Activated CD8-positive, alpha-beta T cell treated with anti-CD3 and anti-CD28 coated beads, Interleukin-2, amount 10 ng/mL, durations not matched to agents 7 days and 5 days (primary cell): ENCODE measurements at places on chromosomes 16 and 17. TPM values are rescaled to one million over a fixed set of nuclear protein-coding genes. Genes with fewer than 3 reads are reported as not detected.
A peak's percentile ranks its signal among the peaks of the same experiment; 100 is the strongest.

The CRYBA1 gene
- total RNA-seq: not detected

The ASIC2 gene
- total RNA-seq: not detected

The ZNF750 gene
- total RNA-seq: not detected

The RCVRN gene
- total RNA-seq: not detected

GRCh38 chr17:55605705-55606487 lies 94.6 kb upstream of the SMIM36 start:
- H3K4me1 ChIP-seq: peaks cover 2% of the 10 kb centered on the region
- no peak overlapping the region for H3K4me3 ChIP-seq
- H3K36me3 ChIP-seq: no peaks in the 10 kb centered on the region
- DNase-seq: no peak

GRCh38 chr16:84933774-84934631 lies 77.3 kb downstream of the ZDHHC7 start:
- no peak overlapping the region for H3K4me3 ChIP-seq
- H3K27me3 ChIP-seq: no peaks in the 10 kb centered on the region
- no peak overlapping the region for H3K27ac ChIP-seq

- H3K36me3 ChIP-seq: no peaks in the 10 kb centered on the region
- no peaks in the 10 kb centered on the region for H3K4me1 ChIP-seq
- H3K27me3 ChIP-seq: no peaks in the 10 kb centered on the region
- no peak for DNase-seq
- H3K4me3 ChIP-seq: no peak overlapping the region
Measured at GRCh38 chr16:9362050-9362449, 270.6 kb downstream of the HAPSTR1 start.

GRCh38 chr17:78991017-78991738 lies 11.5 kb upstream of the LGALS3BP start:
- no peak for DNase-seq
- no peak overlapping the region for H3K4me3 ChIP-seq
- H3K36me3 ChIP-seq: peaks cover 52% of the 10 kb centered on the region
- H3K27ac ChIP-seq: no peak overlapping the region
- H3K4me1 ChIP-seq: peaks cover 14% of the 10 kb centered on the region

GRCh38 chr17:51299859-51300258 lies 39.5 kb downstream of the UTP18 start:
- DNase-seq: no peak
- H3K27ac ChIP-seq: no peak overlapping the region
- no peak overlapping the region for H3K4me3 ChIP-seq

DNA sequence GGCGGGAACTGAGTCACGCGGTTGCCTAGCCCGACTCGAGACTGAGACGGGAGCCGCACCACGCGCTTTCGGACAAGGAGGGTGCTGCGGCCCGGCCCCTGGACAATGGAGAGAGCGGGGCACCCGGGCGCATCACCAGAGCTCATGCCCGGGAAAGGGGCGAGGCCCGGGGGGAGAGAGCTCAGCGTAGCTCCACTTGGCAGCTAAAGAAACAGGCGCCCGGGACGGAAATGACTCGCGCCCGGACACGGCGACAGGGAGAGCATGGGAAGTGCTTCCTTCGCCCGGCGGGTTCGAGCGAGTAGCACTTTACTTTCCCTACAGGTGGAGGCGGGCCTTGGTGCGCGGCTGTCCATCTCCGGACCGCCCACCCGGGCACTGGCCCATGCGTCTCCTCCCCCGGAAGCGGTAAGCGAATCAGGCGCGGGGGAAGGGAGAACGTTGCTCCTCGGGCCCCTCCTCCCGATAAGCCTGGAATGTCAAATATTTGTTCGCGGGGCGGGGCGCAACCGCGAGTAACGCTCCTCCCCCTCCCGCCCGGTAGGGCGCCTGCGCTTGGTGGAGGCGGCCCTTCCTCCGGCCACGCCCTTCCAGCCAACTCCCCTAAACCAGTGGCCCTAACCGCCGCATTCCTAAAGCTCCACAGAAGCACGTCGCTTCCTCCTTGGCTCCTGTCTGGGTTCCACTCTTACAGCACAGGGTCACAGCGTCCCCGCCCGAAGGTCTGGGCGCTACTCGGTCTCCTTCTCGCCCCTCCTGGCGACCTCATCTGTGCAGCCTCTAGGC lies 1.5 kb upstream of the ESRP2 start:
- peaks cover 2% of the 10 kb centered on the region for H3K36me3 ChIP-seq
- DNase-seq: peak; percentile 92
- H3K27me3 ChIP-seq: no peaks in the 10 kb centered on the region
- H3K4me1 ChIP-seq: peaks cover 44% of the 10 kb centered on the region
- peak overlapping the region; percentile 93 for H3K27ac ChIP-seq

DNA sequence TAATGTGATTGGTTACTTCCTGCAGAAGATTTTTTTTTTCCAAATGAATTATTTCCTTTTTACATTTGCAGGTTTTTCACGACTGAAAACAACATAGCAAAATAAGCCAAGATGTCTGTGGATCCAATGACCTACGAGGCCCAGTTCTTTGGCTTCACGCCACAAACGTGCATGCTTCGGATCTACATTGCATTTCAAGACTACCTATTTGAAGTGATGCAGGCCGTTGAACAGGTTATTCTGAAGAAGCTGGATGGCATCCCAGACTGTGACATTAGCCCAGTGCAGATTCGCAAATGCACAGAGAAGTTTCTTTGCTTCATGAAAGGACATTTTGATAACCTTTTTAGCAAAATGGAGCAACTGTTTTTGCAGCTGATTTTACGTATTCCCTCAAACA lies 2.4 kb downstream of the MIS12 start:
- peaks cover 62% of the 10 kb centered on the region for H3K36me3 ChIP-seq
- H3K4me1 ChIP-seq: peaks cover 40% of the 10 kb centered on the region
- no peak overlapping the region for H3K27ac ChIP-seq
- H3K4me3 ChIP-seq: no peak overlapping the region
- no peaks in the 10 kb centered on the region for H3K27me3 ChIP-seq
- DNase-seq: no peak

DNA sequence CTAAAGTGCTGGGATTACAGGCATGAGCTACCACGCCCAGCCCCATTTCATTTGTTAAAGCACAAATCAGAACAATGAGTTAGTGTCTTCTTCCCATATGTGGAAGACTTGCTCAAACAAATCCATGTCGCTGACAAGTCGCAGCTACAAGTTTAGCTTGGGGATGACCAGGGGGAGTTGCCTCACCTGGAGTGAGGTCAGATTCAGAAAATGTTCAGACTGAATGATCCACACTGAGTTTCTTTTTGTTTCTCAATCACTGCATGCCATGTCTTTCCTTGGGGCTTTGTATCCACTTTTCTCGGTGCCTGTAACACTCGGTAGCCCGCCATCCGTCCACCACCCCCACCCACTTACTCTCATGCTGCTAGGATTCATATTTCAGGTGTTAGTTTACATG lies 437.3 kb upstream of the DYNLRB2 start:
- no peaks in the 10 kb centered on the region for H3K27me3 ChIP-seq
- no peaks in the 10 kb centered on the region for H3K36me3 ChIP-seq
- H3K27ac ChIP-seq: no peak overlapping the region
- no peaks in the 10 kb centered on the region for H3K4me1 ChIP-seq

- no peaks in the 10 kb centered on the region for H3K27me3 ChIP-seq
- peak overlapping the region; percentile 48 for H3K27ac ChIP-seq
- peaks cover 86% of the 10 kb centered on the region for H3K4me1 ChIP-seq
- no peak for DNase-seq
- no peak overlapping the region for H3K4me3 ChIP-seq
Measured at GRCh38 chr17:40483679-40484078, 17.7 kb downstream of the TNS4 start.

- peaks cover 24% of the 10 kb centered on the region for H3K36me3 ChIP-seq
- no peak overlapping the region for H3K4me3 ChIP-seq
- H3K4me1 ChIP-seq: peaks cover 36% of the 10 kb centered on the region
Measured at GRCh38 chr17:39193346-39193745, 4.1 kb downstream of the CACNB1 start.
